ENCODE measurements at places on chromosomes 13 and 19. TPM values are rescaled to one million over a fixed set of nuclear protein-coding genes. Genes with fewer than 3 reads are reported as not detected.

TBXA2R gene
- total RNA-seq: 1.1 TPM

SWSAP1 gene
- 3.3 TPM for total RNA-seq

ZNF763 gene
- total RNA-seq: 4.7 TPM

PRR19 gene
- 1.0 TPM for total RNA-seq

KIR2DL1 gene
- total RNA-seq: not detected

LGALS14 gene
- not detected for total RNA-seq

NLRP9 gene
- total RNA-seq: not detected

SLC6A16 gene
- total RNA-seq: 0.36 TPM

LATS2 gene
- total RNA-seq: 9.1 TPM

ARRDC5 gene
- 0.70 TPM for total RNA-seq

MTUS2 gene
- total RNA-seq: 0.85 TPM

SLC15A1 gene
- total RNA-seq: 27.2 TPM

PTH2 gene
- not detected for total RNA-seq

LRG1 gene
- 25.0 TPM for total RNA-seq

KLHL1 gene
- total RNA-seq: not detected

Data from mucosa of descending colon (tissue), 3 donors.